Activated T-helper 2 cell treated with anti-CD3 and anti-CD28 coated beads, Interferon-gamma antibody, Interleukin-2, Interleukin-4, amounts not matched to agents 10 μg/mL and 5 μg/mL and 100 μg/mL, durations not matched to agents 14 hours and 24 hours and 36 hours (primary cell): ENCODE measurements at places on chromosomes 7 and 10.

GRCh38 chr7:42348631-42349030, 111.6 kb upstream of the GLI3 start:
- DNase-seq: no peak

- DNase-seq: no peak
These were observed 5.3 kb downstream of the MEOX2 start for GRCh38 chr7:15681186-15681585.

GRCh38 chr10:24756283-24756682, 32.6 kb upstream of the ARHGAP21 start:
- DNase-seq: no peak

DNA sequence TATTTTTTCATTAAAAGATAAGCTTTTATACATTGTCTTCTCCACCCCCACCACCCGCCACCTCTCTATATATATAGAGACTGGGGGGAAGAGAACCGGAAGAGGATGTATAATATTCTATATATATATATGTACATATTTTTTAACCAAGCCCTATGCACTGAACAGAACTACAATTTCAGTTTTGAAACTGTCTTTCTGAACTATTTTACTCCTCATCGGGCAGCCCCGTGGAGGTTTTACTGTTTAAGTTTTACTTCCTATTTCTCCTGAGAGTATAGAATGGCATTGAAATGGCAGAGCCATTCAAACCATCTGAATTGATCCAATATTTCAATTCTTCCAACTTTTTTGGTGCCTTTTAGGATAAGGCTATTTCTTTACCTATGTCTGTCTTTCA, 1047.1 kb downstream of the NRG3 start:
- no peak for DNase-seq

GRCh38 chr7:11413901-11414300, 418.1 kb downstream of the THSD7A start:
- no peak for DNase-seq

- DNase-seq: no peak
These were observed 12.6 kb downstream of the HOXA4 start for GRCh38 chr7:27117887-27118491.

DNA sequence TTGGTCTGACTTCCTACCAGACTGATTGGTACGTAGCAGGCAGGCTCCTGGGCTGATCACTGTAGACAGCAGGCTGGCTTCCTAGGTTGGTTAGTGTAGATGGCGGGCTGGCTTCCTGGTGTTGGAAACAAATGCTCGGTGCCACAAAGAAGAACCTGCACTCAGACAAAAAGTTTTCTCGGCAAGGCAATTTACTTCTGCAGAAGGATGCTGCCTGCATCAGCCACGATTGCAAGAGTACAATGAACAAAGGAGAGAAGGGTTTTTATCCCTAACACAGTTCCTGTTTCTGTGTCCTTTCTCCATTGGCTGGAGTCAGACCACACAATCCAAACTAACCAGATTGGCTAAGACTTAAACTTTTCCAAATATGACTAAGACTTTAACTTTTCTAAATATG, 123.6 kb upstream of the PPP2R2D start:
- DNase-seq: no peak

GRCh38 chr7:73487486-73487885, 34.6 kb downstream of the BAZ1B start:
- no peak for DNase-seq

- no peak for DNase-seq
These were observed 445.0 kb downstream of the PARD3 start for GRCh38 chr10:34370126-34370525.

DNA sequence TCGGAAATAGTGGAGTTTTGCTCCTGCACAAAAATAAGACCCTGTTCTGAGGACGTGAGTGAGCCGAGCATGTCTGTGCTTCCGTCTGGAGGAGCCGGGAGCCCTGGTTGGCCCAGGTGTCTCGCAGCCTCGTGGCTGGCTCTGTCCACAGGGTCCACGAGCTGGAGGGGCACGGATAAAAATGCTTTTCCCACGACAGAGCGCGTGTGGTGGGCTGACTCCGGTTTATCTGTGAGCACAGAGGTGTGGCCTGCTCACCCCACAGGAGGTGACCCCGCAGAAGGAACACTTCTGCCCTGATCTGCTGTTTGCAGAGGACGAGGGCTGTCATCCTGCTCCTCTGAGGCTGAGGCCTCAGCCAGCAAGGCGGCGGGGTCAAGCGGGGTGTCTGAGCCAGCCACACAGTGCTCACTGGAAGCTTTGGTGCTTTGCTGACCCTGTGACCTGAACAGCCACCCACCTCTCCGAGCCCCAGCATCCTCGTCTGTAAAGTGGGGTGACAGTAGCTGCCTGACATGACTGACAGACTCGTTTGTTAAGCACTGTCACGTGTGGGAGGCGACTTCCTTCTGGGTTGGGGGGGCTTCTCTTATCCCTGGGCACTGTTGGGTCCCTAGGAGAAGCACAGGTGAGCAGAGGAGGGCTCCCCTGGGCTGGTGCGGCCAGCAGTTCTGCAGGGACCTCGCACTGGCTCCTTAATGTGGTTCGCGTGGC, 162.5 kb downstream of the DNAJB6 start:
- DNase-seq: no peak

DNA sequence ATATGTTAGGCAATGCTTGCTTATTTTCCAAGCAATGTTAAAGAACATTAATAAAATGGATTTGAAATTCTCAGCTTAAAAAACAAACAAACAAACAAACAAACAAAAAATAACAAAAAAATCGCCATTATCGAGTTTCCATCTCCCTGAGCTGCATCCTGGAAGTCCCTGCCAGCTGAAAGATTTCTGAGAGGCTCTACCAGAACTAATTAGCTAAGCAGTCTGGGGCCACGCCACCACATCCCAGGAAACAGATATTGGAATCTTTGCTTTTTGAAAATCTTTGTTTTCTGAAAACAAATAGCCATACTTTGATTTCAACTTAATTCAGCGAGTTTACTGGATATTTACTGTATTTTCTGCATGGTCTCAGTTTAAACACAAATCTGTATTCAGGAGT, 143.6 kb downstream of the LSMEM1 start:
- no peak for DNase-seq

DNA sequence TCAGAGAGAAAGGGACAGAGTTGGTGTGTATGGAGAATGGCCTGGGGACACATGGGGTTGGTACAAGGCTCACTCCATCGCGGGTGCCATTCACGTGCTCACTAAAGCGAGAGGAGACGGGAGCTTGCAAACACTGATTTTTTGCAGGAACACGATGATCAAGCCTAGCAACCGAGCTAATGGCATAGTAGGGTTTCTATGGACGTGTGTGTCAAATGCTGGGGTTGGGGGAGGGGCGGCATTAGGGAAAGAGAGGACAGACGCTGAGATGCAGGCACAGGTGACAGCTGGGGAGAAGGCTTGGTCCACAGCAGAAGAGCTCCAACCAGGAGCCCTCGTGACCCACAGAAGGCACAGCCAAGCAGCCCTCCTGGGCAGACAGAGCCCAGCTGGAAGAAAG, 33.9 kb downstream of the RCC1L start:
- DNase-seq: no peak

- no peak for DNase-seq
These were observed 134.1 kb downstream of the ADARB2 start for GRCh38 chr10:1603181-1603580.

DNA sequence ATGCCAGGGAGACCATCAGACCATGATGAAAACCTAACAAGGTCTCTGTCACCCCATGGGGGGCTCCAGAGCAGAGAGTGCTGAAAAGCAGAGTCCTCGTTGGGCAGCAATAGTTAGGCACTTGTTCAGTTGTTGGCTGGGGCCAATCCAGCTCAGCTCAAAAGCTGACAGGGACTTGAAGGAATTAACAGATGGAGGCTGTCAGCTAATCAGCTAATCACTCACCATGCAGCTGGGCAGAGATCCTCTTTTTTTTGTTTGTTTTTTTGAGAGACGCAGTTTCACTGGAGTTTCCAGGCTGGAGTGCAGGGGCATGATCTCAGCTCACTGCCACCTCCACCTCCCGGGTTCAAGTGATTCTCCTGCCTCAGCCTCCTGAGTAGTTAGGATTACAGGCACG, 18.1 kb downstream of the CEP55 start:
- no peak for DNase-seq

- DNase-seq: no peak
These were observed 35.6 kb downstream of the ANKMY2 start for GRCh38 chr7:16609842-16610450.

DNA sequence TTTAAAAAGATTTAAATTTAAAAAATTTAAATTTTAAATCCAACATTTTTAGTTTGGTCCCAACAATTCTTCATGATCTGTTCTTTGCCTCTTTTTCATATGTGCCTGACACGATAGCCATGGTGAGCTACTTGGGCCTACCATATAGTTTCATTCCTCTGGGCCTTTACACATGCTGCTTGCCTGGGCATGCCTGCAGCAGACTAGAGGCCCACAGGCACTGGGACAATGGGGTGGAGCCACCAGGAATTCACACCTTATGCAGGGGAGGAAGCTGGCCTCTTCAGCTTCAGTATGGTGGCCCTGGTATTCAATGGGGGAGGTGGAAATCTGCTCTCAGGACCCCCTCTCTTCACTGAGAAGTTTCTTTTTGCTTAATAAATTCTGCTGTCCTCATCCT, 37.8 kb upstream of the ZNF365 start:
- DNase-seq: no peak

GRCh38 chr10:69769395-69769992, 32.2 kb upstream of the COL13A1 start:
- DNase-seq: no peak

DNA sequence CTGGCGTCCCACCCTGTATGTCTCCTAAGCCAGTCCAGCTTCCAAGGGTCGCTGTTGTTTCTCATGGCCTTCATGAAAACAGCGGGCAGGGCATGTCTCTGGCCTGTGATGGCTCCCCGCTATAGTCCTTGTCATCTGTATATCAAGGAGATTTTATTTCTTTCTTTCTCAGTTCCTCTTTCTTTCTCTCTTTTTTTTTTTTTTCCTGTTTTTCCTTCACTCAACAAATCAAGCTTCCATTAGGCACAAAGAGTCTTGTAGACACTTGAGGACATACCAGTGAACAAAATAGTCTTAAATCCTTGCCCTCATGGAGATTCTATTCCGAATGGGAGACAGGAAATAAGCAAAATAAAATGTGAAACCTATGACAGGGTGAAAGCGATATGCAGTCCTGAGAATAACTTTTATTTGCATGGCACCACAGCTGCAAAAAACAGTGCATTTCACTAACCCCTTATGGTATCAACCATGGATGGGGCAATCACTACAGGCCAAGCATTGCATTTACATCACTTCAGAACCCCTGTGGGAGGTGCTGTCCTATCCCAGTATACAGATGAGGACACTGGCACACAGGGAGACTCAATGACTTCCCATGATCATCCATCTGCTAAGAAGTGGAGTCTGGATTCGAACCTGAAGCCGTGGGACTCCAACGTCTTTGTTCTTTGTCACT, 50.7 kb downstream of the SYPL1 start:
- no peak for DNase-seq
